KBM-7 (cell line): ENCODE measurements at places on chromosomes 2 and 18.
A peak's percentile ranks its signal among the peaks of the same experiment; 100 is the strongest.

- no peak for DNase-seq
These were observed 15.5 kb downstream of the TBC1D8 start for GRCh38 chr2:101135412-101136296.

DNA sequence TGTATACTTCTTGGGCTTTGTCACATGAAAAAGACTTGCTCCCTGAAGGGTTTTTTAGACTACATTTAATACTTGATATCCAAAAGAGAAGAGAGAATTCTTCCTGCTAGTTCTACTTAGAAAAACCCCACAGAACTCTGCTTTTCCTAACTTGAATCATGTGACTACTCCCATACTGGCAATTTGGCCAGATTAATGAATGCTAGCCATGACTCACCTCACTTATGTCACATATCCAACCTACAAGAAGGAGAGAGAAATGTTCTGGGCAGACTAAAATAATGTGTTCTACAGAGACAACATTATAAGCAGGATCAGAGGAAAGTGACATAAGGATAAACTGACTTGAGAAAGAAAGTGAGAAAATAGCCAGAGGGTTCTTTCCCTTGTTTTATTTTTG is 249.3 kb upstream of the GULP1 start:
- DNase-seq = no peak

DNA sequence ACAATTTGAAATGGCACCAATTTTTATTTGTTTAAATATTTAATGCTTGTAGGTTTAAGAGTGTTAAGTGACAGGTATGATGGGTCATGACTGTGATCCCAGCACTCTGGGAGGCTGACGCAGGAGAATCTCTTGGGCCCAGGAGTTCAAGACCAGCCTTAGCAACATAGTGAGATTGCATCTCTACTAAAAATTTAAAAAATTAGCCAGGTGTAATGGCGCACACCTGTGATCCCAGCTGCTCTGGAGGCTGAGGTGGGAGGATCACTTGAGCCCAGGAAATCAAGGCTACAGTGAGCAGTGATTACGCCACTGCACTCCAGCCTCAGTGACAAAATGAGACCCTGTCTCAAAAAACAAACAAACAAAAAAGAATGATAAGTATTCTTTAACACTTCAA is 43.0 kb upstream of the CCDC68 start:
- DNase-seq = no peak

DNA sequence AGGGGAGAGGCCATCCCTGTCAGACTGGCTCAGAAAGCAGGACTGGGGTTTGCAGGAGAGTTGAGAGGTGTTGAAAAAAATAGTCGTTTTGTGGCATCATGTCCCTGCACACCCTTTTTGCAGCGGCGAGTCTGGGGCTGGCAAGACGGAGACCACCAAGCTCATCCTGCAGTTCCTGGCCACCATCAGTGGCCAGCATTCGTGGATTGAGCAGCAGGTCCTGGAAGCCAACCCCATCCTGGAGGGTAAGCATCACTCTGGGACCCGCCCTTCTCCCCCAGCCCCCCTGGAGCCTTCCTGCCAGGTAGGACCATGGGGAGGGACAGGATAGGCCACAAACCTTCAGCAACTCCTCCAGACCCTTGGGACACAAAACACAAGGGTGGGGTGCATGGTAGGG is 34.2 kb downstream of the MYO7B start:
- no peak for DNase-seq

DNA sequence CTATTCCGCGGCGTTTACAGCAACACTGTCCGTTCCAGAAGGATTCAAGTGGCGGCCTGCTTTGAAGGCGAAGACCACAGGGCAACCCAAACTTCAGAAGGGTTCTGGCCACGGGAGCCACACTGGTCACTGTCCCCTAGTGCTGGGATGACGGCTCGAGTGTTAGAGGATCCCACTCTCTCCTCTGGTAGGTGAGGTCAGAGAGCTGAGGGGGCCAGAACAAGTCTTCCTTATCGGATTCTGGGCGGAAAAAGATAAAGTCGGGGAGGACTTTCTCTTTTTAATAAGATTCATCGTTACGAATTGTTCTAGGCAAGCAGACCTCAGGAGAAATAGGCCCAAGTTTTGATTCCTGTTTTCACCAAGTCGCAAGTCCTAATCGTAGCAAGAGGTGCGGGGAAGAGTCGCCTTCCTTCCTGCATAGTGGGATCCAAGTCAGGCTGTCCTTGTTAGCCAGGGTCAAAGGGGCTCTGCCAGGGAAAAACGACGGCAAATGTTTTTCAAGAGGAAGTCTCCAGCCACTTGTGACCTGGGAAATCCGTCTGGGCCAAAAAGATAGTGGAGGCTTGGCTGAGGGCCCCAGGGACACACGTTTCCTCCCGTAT is 864 bp upstream of the MYL12A start:
- no peak for DNase-seq

DNA sequence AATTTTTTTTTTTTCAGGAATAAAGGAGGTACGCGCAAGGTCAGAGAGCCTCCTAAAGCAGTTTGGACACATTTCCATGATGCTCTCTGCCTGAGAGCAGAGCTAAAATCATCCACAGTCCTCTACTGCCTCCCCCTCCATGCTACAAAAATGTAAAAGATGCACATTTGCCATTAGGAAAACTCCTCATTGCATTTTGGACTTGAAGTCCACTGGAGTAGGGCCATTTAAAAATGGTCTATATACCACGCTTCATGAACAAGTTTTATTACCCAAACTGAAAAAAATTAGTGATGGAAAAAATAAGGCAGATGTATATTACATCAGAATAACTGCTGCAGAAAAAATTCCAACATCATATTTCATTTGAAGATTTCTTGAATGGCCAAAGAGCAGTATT is 256.0 kb downstream of the AFF3 start:
- DNase-seq = no peak

DNA sequence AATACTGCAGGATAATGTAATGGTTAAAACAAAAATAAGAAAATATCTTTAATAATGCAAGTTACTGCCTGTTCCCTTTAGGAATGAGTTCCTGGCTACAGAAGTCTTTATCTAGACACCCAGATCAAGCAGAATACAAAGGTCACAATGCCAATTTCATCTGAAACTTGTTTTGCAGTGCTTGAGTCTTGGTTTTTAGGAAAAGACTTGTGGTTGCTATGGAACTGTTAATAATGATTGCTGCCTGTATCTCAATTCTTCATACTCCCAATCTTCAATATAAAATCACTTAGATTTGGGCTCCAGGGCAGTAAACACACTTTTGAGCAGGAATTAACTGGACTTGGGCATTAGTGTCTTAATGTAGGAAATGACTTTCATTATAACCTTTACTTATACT is 14.2 kb downstream of the CAVIN2 start:
- DNase-seq = no peak

DNA sequence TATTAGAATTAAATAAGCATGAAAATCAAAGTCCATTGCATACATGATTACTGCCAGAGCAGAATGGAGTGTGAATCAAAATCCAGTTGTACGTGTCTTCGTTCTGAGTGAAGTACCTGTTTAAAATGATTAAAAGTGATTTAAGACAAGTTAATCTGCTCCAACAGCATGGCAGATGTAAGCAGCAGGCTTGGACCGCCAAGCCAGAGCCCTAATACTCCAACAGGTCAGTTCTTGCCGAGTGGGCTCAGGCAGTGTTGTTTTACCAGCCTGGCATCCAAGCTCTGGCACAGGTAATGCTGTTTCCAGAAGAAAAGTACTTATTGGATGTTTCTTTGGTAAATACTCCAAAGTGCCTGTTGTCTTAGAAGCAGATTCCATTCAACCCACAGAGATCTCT is 171.4 kb upstream of the EPAS1 start:
- no peak for DNase-seq

- no peak for DNase-seq
These were observed 15.4 kb upstream of the CAVIN2 start for GRCh38 chr2:191862156-191862775.

DNA sequence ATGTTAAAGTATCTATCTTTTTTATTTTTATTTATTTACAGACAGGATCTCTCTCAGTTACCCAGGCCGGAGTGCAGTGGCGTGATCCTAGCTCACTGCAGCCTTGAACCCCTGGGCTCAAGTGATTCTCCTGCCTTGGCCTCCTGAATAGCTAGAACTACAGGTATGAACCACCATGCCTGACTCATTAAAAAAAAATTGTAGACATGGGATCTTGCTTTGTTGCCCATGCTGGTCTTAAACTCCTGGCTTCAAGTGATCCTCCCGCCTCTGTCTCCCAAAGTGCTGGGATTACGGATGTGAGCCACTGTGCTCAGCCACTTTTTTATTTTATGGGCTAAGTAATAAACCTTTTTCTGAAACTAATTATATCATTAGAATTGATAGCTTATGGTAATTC is 7.1 kb downstream of the MFSD6 start:
- no peak for DNase-seq

DNA sequence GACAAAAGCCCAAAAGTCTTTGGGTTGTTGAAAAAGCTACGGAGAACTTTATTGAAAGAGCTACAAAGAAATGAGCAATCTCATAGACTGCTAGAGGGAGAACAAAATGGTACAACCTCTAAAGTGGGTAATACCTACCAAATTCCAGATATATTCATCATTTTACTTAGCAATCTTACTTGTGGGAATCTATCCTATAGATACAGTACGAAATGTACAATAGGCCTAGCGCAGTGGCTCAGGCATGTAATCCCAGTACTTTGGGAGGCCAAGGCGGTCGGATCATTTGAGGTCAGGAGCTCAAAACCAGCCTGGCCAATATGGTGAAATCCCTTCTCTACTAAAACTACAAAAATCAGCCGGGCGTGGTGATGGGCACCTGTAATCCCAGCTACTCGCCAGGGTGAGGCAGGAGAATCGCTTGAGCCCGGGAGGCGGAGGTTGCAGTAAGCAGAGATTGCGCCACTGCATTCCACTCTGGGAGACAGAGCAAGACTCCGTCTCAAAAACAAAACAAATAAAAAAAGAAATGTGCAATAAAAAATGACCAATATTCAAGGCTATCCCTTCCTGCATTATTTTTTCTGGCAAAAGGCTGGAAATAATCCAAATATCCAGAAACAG is 10.1 kb downstream of the EXOC6B start:
- no peak for DNase-seq

DNA sequence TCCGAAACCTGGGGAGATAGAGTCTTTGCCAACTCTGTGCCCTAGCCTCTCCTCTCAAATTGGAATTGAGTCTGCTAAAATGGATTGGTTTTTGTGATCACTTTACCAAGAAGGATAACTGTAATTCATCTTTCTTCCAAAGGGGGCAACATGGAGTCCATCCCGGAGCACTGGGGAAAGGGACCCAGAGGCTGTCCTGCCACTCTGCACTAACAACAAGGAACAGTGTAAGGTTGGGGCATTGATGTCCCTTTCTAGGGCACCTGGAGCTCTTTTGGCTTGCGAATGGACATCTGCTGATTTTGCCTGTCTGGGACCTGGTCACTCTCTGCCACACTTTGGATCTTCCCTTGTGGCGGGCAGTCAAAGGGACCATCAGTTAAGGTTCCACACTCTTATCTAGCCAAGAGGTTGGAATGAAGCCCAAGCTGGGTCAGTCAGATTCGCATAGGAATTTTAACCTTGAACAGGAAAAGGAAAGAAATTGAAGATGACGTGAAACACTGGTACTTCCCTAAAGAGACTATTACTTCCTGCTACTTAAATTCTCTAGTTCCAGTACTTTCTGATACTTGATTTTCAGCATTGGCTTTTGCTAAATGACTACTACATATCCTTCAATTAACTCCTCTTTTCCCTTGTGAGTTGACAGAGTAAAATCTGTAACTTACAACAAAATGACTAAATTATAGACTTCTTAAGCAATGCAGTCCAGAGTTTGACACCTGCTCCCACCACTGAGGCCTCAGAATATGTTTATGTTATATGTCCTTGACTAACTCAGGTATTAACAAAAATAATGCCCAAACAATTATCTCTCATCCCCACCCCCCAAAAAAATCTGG is 64.7 kb upstream of the KLF7 start:
- DNase-seq = peak; percentile 51

- DNase-seq = no peak
These were observed 97.6 kb upstream of the SEC11C start for GRCh38 chr18:59041819-59042815.

DNA sequence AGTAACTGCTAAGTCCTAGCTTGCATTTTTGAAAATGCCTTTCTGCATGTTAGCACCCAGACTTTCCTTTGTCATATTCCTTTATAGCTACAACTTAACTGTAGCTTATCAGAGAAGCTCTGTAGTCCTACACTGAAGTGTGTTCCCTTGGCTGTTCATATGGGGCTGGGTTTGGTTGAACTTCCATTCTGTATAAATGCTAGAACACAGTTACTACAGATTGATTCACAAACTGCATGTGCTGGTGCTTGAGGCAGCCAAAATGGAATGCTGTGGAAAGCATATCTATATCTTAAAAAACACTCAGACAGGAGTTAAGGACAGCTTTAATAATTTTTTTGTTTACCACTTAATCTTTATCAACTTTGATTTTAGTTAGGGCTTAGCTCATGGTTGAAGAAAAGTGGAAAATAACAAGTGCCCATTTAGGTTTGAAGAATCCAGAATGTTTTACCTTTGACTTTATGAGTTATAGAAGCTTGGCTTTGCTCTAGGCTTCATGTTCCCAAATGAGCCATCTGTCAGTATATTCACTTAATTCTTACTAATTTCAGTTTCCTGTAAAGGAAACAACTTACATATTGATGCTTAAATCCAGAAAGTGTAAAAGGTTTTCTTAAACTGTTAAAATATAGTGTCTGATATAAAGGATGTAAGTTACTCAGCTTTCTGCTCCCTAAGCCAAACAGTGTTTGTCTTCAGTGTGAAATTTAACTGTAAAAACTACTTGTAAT is 148.9 kb downstream of the AGPS start:
- DNase-seq = no peak

GRCh38 chr18:340044-340443 is 72.2 kb upstream of the THOC1 start:
- DNase-seq = no peak

- DNase-seq = no peak
These were observed 7.5 kb downstream of the SLC9A4 start for GRCh38 chr2:102480285-102481195.

DNA sequence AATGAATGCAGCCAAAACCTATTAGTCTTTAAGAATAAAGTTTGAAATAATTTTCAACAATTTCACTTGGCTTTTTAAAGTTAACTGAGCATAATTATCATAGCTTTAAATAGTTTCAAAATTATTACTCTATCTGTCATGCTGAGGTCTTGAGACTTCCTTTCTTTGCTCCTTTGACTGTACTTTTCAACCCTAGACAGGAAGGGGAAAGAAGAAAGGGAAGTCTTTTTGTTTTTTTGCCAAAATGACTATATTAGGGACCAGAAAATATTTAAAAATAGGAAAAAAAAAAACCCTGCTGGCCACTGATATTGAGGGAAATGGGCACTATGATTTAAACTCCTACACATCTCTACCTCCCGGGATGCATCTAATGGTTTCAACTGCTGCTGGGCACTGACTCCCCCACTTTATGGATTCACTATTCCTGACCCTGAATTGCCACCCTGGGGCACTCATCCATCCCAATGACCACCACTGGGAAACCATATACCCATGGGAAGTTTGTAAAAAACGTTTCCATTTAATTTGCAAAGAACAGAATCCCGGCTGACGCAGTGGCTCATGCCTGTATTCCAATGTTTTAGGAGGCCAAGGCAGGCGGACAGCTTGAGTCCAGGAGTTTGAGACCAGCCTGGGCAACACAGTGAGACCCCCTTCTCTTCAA is 50.5 kb downstream of the GAREM1 start:
- peak; percentile 3 for DNase-seq

- no peak for DNase-seq
These were observed 286.2 kb downstream of the CYP26B1 start for GRCh38 chr2:71861186-71862160.
